Ecto neural progenitor cell (in vitro differentiated cells): ENCODE measurements at places on chromosomes 7 and 10.

GRCh38 chr10:124709861-124710260 is 34.3 kb downstream of the FAM53B start:
- no peak for DNase-seq

DNA sequence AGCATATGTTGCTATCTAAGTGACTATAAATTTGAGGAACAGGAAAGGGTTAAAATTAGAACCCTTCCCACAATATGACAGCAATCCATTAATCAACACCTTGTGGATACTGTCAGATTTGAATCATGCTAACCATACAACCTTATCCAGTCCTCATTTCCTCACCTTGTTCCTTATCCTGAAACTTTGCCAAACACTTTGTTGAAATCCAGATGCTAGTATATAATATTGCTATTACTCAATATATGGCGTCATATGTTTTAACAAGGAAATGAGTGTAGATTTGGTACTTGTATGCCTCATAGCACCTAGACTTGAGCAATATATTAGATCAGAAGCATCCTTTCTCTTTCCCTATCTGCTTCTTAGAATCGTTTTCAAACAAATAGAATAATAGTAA is 66.3 kb upstream of the SLC25A13 start:
- no peak for DNase-seq

DNA sequence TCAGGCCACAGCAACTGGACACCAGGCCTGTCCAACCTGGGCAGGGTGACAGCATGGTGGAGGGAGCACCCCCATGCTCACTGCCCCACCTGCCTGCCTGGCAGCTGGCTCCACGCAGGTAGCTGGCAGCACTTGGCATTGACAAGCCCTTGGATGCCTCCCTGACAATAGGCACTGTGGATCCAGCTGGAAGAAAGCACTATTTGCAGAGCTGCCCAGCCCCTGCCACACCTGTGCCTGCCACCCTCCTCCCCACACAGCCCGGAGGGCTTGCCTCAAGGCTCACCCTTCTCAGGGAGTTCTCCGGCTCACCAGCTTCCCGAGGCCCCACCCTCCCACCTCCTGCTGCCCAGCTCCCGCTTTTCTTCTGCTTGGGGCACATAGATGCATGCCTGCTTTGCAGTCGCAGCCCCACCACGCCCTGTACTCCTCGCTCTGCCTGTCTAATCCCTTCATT is 160.1 kb downstream of the NEURL1 start:
- no peak for DNase-seq

DNA sequence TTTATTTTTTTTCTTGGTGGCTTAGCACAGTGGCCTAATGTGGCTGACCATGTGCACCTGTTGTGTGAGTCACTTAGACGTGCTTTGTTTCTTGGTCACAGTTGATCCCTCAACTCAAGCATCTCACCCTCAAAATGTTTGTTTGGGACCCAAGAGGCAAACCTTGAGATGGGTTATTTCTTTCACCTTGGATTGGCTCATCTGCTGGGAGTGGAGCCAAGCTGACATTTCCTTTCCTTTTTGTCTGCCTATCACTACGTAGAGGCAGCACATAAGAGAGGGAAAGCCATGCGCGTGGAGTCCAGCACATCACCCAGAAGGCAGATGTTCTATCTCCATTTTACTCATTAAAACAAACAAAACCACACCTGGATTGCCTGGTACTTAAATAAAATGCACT is 6.4 kb upstream of the PRKCQ start:
- DNase-seq: no peak

GRCh38 chr7:117755136-117755535 is 118.1 kb downstream of the CTTNBP2 start:
- no peak for DNase-seq

DNA sequence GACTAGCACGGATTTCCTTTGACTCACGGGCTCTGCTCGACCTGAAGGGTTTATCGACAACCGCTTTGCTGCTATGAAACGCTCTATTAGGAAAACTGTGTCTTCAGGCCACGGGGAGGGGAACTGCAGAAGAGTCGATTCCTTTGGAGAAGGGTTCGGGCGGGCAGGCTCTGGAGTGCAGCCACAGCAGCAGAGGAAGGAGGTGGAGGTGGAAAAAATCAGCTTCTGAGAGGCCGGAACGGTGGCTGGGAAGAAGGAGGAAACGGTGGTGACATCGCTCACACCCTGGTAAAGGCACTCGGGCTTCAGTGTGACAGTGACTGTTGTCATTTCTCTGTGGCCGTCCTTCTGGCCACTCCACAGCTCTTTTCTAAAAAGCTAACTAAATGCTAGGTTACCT is 64.6 kb upstream of the MGMT start:
- no peak for DNase-seq

GRCh38 chr7:110861163-110861562 is 229.8 kb upstream of the LRRN3 start:
- no peak for DNase-seq

DNA sequence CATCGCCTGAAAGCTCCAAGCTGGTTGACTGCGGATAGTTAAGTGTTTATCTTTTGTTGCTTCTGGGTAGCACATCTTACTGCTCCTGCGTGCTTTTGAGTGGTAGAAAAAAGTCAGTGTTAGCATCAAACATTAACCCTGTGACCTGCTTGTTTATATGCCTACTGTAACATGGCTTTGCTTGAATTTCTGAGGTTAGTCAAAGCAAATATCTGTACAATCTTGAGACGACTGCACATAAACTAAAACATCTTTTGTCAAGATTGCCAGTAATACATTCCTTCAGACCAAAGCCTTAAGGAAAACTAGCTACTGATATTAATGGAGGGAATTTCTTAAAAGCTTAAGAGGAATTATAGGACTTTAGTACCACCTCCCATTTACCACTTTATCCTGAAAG is 163.7 kb downstream of the BAMBI start:
- DNase-seq: no peak

DNA sequence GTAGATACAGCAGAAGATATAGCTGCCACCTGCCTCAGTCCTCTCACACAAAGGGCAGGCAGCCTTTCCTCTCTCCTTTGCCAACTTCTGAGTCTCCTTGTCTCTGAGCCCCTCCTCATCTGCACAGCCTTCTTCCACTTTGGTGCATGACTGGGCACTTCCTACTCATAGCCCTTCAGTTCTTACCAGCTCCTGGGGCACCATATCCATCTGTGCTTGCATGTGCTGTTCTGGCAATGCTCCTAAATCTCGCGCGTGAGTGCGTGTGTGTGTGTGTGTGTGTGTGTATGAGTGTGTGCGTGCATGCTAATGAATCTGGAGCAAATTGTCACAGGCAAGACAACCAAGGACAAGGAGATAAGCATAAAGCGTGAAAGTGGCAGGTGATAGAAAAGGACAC is 1271.6 kb upstream of the SORCS1 start:
- no peak for DNase-seq

- no peak for DNase-seq
Measured at GRCh38 chr10:127563718-127564553, 14.8 kb downstream of the NPS start.

- no peak for DNase-seq
Measured at GRCh38 chr7:99042957-99043356, 101.0 kb downstream of the SMURF1 start.

DNA sequence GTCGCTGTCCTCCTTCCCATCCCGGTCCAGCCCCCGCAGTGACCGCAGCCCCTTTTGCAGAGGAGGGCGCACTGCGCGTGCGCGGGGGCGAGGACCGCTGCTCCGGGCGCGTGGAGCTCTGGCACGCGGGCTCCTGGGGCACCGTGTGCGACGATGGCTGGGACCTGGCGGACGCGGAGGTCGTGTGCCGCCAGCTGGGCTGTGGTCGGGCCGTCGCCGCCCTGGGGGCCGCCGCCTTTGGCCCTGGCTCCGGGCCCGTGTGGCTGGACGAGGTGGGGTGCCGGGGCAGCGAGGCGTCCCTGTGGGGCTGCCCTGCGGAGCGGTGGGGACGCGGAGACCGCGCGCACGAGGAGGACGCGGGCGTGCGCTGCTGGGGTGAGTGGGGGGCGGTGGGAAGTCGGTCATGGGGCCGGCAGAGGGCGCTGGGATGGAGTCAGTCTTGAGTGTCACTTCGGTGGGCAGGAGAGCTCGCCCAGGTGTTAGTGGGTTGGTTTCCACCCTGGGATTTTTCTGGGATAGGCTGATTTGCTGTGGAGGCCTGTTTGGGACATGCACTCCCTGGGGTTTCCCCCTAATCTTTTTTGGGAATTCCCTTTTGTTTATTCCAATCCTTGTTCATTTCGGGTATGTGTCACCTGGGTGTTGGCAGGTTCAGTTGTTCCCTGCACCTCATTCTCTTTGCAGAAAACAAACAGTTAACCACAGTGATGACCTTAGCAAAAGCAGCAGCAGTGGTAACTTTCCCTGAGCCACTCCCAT is 11.6 kb downstream of the SCART1 start:
- no peak for DNase-seq

DNA sequence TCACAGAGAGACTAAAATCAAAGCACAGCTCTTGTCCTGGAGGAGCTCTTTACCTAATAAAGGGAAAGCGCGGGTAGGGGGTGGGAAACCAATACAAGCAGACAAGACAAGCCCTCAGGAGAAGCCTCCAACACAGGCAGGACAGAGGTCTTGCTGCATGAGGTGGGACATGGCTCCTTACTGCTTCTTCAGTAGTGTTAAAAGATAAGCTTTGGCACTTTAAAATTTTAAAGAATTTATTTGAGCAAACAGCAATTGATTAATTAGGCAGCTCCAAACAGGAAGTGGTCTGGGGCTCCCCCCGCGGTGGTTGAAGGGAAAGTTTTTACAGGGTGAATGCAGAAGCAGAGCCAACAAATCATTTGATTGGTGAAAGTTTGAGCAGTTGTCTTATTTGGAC is 50.3 kb upstream of the MACC1 start:
- DNase-seq: no peak

- no peak for DNase-seq
Measured at GRCh38 chr7:28626624-28627262, 214.4 kb downstream of the CREB5 start.

GRCh38 chr10:4426866-4427265 is 399.1 kb upstream of the AKR1E2 start:
- DNase-seq: no peak

GRCh38 chr7:27941522-27941921 is 201.6 kb downstream of the TAX1BP1 start:
- DNase-seq: no peak

- no peak for DNase-seq
Measured at GRCh38 chr7:99021941-99022560, 121.9 kb downstream of the SMURF1 start.

DNA sequence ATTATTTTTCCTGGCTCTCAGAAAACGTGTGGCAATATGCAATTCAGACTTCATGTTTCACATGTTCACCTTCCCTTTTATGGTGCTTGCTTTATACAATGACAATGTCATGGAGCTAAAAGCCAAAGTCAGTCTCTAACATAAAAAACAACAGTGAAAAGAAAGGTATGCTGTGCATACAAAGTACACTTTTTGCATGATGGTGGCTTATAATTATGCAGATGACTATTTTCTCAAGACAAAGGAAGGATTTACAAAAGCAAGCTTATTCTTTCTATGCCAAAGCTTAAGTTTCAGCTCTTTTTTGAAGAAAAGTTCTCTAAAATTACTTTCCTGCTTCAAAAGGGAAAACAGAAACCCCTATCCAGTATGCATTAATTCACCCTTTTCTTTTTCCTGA is 15.6 kb downstream of the ERCC6 start:
- DNase-seq: no peak

DNA sequence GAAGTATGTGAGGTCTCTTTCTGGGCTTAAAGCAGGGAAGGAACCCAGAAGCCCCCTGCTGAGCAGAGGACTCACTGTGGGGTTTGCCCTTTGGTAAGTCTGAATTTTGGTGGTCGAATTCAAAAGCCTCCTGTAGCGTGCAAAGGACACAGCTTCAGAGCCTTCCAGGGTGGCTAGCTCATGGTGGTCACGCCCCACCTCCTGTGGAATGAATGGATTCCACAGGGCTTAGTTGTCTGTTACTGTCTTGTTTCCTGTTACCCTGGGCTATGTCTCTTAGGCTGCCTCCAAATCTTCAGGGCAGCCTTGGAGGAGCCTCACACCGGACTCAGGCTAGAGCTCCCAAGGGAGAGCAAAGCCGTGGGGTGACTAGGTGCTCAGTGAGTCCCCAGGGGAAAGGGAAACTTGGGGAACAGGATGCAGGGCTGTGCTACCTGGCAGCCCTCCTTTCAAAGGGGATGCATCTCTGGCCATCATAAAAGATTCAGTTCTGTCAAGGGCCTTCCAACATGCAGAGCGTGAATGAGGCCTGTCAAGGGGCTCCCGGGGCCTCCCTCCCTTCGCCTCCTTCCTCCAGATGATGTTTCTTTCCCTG is 211.7 kb downstream of the CCSER2 start:
- no peak for DNase-seq

- DNase-seq: no peak
Measured at GRCh38 chr10:126215746-126216631, 172.3 kb downstream of the ADAM12 start.

GRCh38 chr10:22630234-22631174 is 83.9 kb downstream of the PIP4K2A start:
- no peak for DNase-seq

GRCh38 chr7:37549076-37549931 is 100.6 kb upstream of the ELMO1 start:
- no peak for DNase-seq

- no peak for DNase-seq
Measured at GRCh38 chr10:52245547-52245946, 68.5 kb upstream of the DKK1 start.

GRCh38 chr10:44045020-44045419 is 339.9 kb downstream of the CXCL12 start:
- no peak for DNase-seq

DNA sequence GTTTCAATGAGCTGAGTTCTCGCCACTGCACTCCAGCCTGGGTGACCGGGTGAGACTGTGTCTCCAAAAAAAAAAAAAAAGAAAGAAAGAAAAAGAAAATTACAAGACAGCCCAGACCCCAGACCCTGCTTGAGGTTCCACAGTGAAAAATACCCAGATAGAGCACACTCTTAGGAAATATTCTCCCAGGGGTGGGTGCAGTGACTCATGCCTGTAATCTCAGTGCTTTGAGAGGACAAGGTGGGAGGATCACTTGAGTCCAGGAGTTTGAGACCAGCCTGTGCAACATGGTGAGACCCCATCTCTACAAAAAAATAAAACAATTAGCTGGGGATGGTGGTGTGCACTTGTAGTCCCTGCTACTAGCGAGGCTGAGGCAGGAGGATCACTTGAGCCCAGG is 41.1 kb upstream of the GTF2IRD1 start:
- DNase-seq: no peak

GRCh38 chr10:3525832-3526449 is 259.1 kb downstream of the KLF6 start:
- no peak for DNase-seq

DNA sequence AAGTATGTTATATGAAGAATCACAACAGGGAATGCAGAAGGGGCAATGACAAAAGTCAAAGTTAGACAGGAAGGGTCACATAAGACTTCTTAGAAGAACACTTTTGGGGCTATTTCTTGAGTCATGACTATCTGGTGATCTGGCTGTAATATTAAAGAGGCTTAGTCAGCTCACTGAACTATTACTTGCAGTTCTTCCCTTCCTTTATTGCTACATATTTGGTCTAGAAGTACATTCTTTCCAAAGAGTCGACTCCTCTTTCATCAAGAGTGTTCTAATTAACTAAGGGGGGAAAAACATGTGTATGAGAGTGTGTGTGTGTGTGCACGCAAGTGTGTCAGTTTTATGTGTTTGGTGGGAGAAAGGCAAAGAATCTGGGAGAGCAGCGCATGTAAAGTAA is 247.3 kb upstream of the LRRTM3 start:
- DNase-seq: no peak

- DNase-seq: no peak
Measured at GRCh38 chr7:130181263-130181605, 24.0 kb downstream of the TMEM209 start.

GRCh38 chr7:69411018-69411417 is 187.3 kb upstream of the AUTS2 start:
- no peak for DNase-seq

GRCh38 chr10:82150123-82150900 is 275.3 kb downstream of the NRG3 start:
- DNase-seq: peak; percentile 80
